ENCODE measurements at places on chromosomes 12 and 14.

GRCh38 chr12:65891987-65892481 lies 67.8 kb downstream of the HMGA2 start:
- DNase-seq: no peak

DNA sequence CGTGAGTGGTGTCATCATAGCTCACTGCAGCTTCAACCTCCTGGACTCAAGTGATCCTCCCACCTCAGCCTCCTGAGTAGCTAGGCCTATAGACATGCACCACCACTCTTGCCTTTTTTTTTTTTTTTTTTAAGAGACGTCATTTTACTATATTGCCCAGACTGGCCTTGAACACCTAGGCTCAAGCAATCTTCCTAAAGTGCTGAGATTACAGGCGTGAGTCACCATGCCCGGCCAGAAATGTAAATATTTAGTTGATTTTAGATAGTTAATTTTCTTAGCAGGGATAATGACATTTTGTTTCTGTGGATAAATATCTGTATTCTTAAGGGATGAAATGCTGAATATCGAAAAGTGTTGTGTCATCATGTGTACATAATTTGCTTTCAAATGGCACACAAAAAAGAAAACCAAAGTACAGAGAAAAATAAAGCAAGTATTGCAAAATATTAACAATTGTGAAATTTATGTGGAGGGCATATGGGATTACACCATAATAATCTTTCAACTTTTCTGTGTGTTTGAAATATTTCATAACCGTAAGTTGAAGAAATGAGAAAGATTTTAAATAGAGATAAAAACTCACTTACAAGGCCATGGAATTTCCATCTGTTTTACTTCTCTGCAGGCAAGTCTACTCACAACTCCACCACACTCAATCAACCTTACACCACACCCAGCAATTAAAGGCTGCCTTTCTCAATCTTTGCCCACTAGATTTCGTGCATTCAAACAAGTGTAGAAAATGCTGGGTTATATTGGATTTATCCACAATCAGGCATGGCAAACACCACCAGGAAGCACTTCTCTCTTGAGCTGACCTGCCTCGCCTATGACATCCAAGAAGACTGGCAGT lies 93.7 kb downstream of the SPTSSA start:
- DNase-seq: no peak

DNA sequence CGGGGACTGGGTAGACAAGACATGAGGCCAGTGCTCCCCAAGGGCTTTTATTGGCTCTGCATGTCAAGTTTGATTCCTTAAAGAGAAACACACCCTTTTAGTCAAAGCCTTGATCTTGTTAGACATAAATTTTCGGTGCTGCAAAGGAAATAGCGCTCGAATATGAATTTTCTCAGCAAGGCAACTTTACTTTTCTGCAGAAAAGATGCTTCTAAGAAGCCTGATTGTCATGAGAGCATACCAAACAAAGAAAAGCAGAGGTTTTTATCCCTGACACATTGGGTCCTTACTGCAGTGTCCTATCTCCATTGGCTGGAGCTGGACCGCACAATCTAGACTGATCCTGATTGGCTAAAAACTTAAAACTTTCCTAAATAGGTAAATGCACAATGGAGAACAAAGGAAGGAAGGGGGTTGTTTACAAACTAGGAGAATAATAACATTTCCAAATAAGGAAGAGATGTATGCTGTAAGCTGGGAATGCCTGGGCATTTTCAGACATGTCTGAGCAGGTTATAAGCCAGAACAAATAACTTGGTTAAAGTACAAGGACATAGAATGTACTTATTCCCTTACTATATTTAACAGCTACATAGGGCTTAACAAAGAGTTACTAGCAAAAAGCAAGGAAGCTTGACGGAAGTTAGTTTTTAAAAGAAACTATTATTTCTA lies 17.2 kb downstream of the TXNRD1 start:
- DNase-seq: no peak

DNA sequence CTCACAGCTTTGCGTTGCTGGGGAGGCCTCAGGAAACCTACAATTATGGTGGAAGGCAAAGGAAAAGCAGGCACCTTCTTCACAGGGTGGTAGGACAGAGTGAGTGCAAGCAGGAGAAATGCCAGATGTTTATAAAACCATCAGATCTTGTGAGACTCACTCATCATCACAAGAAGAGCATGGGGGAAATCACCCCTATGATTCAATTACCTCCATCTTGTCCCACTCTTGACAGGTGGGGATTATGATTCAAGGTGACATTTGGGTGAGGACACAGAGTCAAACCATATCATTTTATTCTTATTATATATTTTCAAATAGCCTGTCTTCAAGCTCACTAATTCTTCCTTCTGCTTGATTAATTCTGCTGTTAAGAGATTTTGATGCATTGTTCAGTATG lies 665.3 kb downstream of the TRHDE start:
- DNase-seq: no peak

- no peak for DNase-seq
These were observed 411.2 kb downstream of the DAD1 start for GRCh38 chr14:22177870-22178269.

- DNase-seq: no peak
These were observed 248.8 kb downstream of the KCNH5 start for GRCh38 chr14:62796431-62796830.

GRCh38 chr14:26598081-26598671 lies 343 bp upstream of the NOVA1 start:
- peak; percentile 91 for DNase-seq

GRCh38 chr12:89326239-89327040 lies 25.9 kb downstream of the DUSP6 start:
- DNase-seq: no peak

- no peak for DNase-seq
These were observed 19.6 kb downstream of the ACVR1B start for GRCh38 chr12:51970904-51971646.

GRCh38 chr12:94372461-94372860 lies 87.2 kb downstream of the CEP83 start:
- DNase-seq: no peak

GRCh38 chr12:127750076-127750840 lies 516.7 kb upstream of the TMEM132C start:
- no peak for DNase-seq

- DNase-seq: no peak
These were observed 35.1 kb downstream of the NRDE2 start for GRCh38 chr14:90296641-90297040.

DNA sequence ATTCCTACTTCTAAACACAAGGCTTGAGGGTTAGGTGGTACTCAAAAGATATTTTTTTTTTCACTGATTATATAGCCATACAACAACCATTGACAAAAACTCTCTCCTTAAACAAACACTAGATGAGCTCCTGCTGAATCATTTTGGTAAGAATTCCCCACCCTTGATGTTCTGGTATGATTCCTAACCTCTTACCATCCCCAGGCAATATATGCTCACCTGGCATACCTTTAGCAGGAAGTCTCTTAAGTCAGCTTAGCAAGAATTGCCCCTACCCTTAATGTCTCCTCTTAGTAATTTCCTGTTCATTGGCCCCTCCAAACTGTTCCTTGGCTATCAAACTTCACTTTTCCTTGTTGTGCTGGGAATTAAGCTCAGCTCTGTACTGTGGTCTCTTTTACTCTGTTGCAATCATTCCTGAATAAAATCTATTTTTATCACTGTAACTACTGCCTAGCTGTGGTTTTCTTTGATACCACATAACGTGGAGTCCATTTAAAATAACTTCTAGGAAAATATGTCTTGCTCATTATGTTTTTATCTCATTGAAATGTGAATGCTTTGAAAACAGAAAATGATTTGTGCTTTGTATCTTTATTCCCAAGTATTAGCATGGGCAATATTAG lies 712.6 kb downstream of the SLC16A7 start:
- no peak for DNase-seq

- peak; percentile 47 for DNase-seq
These were observed 290.7 kb downstream of the NPAS3 start for GRCh38 chr14:33229269-33229929.

GRCh38 chr12:3042826-3043225 lies 34.4 kb upstream of the TSPAN9 start:
- DNase-seq: no peak

DNA sequence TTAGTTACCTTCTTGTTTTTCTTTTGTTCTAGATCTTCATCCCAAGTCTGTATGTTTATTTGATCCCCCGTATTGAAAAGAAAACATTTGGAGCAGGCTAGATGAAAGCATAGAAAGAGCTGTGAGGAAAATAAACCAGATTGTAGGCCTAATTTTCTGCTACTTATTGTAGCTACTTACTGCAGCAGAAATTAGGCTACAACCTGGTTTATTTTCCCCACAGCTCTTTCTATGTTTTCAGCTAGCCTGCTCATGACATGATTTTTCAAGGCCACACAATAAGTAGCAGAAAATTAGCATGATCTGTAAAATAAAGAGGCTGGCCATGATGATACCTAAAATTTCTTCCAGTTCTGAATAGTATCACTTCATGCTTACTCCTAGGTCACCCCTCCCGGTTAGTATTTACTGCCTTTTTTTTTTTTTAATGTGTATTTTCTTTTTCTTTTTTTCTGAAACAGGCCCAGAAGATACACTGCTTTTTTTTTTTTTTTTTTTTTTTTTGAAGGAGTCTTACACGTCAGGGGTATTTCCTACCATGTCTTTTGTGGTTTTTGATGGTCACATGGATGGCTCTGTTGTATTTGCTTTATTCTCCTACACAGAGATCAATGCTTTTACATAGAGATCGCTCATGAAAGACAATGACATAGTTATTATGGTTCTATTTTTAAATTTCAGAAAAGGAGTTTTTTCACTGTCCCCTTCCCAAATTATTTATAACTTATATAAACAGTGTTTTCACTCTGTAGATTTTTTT lies 32.3 kb downstream of the BHLHE41 start:
- no peak for DNase-seq

DNA sequence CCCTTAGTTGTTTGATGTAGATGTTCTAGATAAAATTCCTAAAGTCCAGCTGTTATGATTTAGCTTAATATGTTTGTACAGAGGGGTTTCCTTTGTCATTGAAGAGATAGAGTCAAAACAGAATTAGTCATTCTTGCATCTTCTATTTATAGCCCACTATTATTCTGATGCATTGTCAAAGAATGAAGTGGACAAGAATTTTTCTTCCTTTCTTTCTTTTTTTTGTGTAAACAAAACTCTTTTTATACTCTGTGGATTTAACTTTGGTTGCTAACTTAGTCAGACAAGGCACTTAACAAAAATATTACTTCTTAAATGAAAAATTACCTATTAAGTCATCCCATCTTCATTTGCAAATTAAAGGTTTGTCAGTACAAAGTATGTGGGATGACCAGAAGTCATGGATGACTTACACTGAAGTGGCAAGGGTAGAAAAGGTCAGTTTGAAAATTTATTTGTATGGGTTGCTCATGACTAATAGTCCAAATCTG lies 215.6 kb upstream of the DDHD1 start:
- no peak for DNase-seq

DNA sequence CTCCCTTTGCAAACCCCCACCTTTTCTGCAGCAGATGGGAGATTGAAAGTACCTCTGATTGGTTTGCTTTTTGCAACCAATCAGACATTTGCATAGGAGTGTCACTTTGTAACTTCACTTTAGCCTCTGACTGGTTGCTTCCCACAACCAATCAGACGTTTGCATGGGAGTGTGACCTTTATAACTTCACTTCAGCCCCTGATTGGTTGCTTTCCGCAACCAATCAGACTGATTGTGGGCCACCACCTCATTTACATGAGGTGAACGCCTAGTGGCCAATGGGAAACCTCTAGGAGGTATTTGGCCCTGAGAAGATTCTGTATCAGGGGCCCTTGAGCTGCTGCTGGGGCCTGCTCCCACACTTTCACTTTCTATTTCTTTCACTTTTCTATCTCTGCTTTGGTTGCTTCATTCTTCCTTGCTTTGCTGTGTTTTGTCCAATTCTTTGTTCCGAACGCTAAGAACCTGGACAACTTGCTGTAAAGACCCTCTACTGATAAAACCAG lies 106.0 kb upstream of the PRICKLE1 start:
- DNase-seq: no peak

DNA sequence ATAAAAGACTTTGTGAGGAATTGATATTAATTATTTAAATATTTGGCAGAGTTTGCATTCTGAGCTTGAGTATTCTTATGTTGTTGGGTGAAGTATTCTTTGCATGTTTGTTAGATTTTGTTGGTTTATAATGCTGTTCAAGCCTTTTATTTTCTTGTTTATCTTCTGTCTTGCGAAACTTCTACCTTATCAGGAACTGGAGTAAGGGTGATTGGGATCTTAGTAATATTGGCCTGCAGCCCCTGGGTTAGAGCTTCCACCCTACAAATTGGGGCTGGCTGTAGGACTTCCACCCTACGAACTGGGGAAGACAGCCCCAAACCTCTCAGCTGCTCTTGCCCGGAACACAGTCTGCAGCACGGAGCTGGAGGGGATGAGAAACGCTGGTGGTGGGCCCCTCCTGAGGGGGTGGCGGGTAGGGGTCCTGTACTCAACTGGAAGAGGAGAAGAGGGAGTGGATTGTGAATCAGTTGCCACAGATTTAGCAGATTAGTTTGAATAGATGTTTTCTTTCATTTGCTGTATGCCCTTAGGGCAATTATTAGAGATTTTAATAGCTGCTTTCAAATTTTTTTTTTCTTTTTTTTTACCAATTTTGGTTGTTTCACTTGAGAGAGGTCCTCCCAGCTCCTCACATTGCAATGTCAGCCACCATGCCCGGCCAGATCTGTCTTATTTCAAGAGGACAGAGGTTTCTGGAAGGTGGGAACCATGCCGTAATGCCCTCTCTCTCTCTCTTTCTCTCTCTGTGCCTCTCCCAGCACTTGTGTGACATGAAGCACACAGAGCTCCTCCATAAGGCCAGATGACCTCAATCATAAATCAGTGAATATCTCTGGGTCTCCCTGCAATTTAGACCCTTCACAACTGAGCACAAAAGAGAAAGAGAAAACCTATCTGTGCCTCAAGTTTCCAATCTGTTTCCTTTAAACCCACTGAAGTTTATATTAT lies 123.4 kb downstream of the DICER1 start:
- DNase-seq: no peak

DNA sequence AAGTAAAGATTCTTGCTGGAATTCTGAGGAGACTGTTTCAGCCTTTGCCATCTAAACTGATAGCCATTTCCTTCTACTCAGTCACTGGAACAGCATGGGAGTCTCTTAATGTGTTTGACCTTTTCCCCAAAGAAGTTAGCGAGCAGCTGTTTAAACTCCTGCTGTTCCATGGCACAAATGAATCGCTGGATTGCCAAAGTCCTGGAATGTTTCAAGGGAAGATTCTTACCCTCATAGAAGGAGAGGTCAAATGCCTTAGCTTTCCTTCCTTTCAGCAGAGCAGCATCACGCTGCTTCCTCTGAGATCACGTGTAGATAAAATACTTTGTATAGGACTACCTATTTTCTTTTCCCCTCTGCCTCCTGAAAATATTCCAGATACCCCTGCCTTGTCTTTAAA lies 10.5 kb upstream of the NR2C1 start:
- DNase-seq: no peak

DNA sequence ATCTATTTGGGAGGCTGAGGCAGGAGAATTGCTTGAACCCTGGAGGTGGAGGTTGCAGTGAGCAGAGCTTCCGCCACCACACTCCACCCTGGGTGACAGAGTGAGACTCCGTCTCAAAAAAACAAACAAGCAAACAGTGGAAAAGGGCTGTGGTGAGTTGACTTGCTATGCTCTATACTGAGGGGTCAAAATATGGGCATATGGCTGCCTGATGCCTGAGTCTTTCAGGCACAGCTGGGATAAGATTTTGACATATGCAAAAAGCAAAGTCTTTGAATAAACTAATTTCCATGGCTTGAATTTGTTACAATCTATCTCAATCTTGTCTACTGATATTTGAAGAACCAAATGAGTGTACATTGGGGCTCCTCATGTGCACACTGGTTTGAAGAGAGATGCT lies 40.4 kb upstream of the BICD1 start:
- DNase-seq: no peak
